GM04504 (cell line): ENCODE measurements at places on chromosomes 6 and 20.

- no peak for DNase-seq
These were observed 46.9 kb upstream of the DTNBP1 start for GRCh38 chr6:15709651-15710269.

- no peak for DNase-seq
These were observed 107.3 kb downstream of the NOL4L start for GRCh38 chr20:32477594-32478512.

DNA sequence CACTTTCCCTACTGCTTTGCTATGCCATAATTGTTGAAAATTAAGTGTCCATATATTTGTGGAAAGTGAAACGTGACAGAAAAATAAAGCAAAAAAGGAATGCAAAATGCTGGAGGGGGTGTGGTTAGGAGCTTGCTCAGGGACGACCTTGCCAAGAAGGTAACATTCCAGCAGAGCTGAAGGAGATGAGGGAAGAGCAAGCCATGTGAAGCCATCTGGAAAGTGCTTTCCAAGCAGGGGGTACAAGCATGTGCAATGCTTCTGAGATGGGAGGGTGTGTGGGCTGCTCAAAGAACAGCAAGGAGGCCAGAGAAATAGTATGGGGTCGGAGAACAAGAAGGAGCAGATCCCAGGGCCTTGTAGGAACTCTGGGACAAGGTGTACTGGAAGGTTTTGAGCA, 161.7 kb downstream of the ISM1 start:
- DNase-seq: no peak

DNA sequence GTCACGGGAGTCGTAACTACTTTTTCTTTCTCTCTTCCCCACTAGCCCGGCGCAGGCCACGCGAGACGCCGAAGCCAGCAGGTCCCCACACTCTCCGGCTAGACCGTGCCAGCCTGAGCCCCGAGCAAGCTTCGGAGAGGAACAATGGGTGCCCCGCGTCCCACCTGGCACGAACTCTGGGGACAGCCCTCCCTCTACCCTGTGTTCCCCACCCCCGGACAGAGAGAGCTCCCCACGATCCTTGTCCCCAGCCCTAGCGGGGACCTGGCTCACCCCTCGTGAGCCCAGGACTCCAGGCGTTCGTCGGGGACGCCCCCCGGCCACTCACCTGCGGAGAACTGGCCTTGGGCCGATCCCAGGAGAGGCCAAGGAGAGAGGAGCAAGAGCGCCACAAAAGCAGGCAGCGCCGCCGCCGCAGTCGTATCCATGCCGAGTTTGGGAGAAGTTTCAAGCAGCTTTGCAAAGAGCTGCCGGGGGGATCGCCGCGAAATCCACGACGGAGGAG, 416 bp downstream of the PTPRK start:
- no peak for DNase-seq

- DNase-seq: no peak
These were observed 244.8 kb downstream of the FARS2 start for GRCh38 chr6:5506149-5506548.

- DNase-seq: no peak
These were observed 1.9 kb upstream of the PDYN start for GRCh38 chr20:1995531-1996310.

DNA sequence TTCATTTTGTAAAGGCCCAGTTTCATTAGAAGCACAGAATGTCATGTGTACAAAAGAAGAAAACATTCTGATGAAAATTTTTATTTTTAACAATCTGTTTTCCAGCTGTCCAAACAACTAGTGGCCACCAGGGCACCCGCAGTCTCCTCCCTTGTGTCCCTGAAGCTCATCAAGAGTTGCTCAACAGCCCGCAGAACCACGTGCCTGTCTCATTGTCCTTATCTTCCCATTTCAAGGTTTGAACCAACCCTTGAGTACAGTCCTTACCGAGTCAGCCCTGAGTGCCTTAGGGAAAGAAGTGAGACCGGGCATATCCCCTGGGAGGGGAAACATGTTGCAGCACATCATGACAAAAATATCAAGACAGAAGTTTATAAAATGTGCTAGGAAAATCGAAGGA, 15.9 kb upstream of the ZNF133 start:
- DNase-seq: no peak

DNA sequence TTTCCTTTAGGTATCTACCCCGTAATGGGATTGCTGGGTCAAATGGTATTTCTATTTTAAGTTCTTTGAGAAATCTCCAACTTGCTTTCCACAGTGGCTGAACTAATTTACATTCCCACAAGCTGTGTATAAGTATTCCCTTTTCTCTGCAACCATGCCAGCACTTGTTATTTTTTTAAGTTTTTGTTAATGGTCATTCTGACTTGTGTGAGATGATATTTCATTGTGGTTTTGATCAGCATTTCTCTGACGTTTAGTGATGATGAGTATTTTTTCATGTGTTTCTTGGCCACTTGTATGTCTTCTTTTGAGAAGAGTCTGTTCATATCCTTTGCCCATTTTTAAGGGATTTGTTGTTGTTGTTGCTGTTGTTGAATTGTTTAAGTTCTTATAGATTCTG, 871.1 kb downstream of the KIF16B start:
- DNase-seq: no peak

DNA sequence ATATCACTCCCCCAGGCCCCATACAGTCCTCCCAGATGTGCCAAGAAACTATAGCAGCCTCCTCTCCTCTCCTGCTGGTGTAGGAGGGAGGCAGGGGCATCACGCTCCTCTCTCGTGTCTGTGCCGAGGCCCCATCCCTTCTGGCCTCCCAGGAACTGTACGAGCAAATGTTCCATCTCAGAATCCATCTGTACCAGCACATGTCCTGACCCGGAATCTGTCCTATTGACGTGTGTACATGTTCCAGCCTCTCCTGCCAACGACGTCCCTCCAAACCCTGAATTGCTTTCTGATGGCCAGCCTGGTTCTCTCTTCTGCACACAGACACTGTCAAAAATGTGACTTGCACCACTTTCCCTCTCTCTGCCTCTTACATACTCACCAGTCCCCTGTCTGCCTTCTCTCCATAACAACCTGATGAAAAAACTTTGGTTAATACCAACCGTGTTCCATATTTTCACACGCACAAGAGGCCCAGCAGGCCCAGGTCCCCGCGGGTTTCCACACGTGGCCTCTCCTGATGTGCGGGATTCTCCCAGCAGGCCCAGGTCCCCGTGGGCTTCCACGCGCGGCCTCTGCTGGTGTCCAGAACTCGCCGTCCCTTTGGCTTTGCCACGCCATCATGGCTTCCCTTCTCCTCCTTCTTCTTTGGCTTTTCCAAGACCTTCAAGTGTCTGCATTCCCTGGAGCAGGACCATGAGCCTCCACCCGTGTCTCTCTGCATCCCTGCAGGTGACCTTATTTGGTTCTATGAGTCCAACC, 125.2 kb upstream of the THBS2 start:
- DNase-seq: no peak

DNA sequence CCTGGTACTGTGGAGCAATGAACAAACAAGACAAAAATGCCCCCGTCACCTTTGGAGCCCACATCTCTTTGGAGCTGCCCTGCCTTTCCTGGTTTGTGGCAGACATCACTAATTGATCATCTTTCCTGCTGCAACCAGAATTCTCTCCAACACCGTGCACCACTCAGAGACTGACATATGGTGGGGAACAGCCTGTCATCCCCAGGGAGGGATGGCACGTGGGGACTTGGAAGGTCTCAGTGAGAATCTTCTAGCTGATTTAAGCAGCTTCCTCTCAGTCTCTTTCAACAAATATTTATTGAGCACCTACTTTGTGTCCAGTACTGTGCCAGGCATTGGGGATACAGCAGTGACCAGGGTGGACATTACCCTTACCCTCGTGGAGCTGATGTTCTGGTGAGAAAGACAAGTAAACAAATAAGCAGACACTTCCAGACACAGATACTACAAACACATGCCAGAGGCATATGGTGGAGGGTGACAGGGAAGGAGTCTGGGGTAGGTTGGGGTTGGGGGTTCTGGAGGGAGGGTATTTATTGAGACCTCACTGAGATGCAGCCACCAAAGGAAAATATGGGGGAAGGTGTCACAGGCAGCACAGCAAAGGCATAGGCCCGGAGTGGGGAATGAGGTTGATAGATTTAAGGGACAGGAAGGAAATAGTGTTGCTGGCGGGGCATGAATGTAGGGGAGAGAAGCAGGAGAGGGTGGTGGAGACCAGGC, 82.3 kb downstream of the CEBPB start:
- DNase-seq: no peak

DNA sequence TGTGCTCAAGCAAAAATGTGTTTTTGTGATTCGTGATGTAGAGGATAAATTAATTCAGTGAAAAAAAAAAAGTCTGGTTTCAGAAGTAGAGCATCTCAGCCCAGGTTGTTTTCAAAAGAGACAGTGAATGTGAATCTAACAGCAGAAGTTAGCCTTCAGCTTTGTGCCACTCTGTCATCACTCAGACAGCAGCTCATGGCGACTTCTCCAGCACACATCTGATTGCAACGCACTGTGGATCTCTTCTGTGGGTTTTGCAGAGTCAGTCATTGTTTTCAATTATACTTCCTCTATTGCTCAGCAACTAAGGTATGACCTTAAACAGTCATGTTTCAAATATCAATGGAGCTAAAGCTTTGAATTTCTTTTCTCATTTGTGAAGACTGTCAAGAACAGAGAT, 335.5 kb upstream of the POU3F2 start:
- DNase-seq: peak; percentile 26

GRCh38 chr20:50367104-50367674, 143.0 kb upstream of the PTPN1 start:
- no peak for DNase-seq

- no peak for DNase-seq
These were observed 37.4 kb upstream of the HCRTR2 start for GRCh38 chr6:55136916-55137315.

GRCh38 chr6:117947234-117947633, 40.2 kb downstream of the SLC35F1 start:
- no peak for DNase-seq

DNA sequence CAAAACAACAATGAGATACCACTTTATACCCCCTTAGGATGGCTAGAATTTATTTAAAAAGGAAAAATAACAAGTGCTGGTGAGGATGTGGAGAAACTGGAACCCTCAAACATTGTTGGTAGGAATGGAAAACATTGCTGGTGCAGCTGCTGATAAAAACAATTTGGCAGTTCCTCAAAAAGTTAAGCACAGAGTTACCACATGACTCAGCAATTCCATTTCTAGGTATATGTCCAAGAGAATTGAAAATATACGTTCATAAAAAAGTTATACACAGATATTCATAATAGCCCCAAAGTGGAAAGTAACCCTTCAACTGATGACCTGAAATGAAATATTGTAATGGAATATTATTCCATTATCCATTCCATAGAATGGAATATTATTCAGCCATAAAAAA, 55.0 kb downstream of the CD83 start:
- no peak for DNase-seq

GRCh38 chr20:49186535-49187329, 1.4 kb downstream of the STAU1 start:
- DNase-seq: no peak
